ENCODE measurements at places on chromosomes 3 and 15.

GRCh38 chr15:38252481-38253350 is at the start of gene SPRED1:
Gene SPRED1 (plus strand): TSS chr15:38252836. CDS start chr15:38253186, 350 bp downstream.
- no peak for DNase-seq

- DNase-seq, result no peak
Measured at GRCh38 chr15:68620721-68621527, 42.1 kb downstream of the CORO2B start.

- no peak for DNase-seq
Measured at GRCh38 chr3:26259176-26259575, 363.4 kb upstream of the LRRC3B start.

DNA sequence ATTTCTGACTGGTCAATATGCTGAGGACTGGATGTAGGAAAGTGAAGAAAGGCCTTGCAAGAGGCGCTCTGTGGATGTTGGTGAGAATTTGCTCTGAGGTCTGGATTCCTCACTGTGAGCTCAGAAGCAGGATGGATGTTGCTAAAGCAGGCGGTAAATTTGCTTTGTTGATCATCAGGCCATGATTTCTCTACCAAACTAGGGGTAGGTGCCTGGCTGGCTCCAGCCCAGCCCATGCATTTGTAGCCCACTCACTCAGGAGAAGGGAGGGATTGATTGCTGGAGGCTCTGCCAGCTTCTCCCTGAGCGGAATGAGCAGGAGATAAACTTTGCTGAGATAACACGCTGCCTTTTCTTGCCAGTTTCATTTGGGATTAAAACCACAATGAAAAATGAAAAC is 44.3 kb upstream of the NTRK3 start:
- no peak for DNase-seq

DNA sequence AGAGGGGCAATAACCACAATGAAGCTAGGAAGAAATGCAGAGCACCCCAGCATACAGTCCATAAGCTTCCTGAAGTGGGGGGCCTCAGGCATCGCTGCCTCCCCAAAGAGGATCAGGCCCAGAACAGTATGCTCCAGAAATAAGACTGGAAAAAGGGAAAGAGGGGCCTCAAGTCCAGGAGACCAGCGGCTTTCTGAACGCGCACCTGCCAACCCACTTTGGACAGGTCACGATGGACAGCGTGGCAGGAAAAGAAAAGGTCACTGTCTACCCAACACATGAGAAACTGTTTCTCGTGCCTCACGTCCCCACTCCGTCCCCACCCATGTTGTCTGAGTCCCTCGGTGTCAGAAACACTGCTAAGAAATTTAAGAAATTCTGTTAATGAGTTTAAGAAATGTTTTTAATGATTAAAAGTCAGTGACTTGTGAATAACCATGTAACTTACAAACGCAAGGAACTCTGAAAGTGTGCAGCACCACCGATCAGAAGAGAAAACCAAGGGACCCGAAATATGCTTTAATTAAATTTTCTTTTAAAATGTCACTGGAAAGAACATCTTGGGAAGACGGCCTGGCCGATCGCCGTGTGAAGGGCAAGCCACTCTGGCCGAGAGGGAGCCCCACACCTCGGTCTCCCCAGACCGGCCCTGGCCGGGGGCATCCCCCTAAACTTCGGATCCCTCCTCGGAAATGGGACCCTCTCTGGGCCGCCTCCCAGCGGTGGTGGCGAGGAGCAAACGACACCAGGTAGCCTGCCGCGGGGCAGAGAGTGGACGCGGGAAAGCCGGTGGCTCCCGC is 1.7 kb upstream of the PPARG start:
- no peak for DNase-seq

DNA sequence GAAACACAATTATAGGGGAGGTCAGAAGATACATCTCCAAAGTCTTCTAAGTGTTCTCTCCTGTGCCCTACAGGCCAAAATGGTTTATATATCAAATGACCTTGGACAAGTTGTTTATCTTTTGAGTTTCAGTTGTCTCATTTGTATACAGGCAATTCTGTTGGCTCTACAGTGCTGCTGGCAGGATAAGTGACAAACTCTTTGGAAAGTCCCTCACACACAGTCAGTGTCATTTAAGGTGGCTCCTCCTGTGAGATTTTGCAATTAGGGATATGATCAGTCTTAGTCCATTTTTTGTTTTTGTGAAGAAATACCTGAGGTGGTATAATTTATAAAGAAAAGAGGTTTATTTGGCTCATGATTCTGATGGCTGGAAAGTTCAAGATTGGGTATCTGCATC is 1035.8 kb upstream of the CFAP20DC start:
- no peak for DNase-seq

GRCh38 chr15:89075846-89076245 is 12.4 kb upstream of the ABHD2 start:
- DNase-seq, result no peak

- no peak for DNase-seq
Measured at GRCh38 chr3:120908795-120909601, 993 bp downstream of the STXBP5L start.

GRCh38 chr3:11514191-11514821 is 129.4 kb downstream of the VGLL4 start:
- DNase-seq, result no peak

GRCh38 chr3:63644212-63644797 is 8.2 kb upstream of the SNTN start:
- DNase-seq, result no peak

DNA sequence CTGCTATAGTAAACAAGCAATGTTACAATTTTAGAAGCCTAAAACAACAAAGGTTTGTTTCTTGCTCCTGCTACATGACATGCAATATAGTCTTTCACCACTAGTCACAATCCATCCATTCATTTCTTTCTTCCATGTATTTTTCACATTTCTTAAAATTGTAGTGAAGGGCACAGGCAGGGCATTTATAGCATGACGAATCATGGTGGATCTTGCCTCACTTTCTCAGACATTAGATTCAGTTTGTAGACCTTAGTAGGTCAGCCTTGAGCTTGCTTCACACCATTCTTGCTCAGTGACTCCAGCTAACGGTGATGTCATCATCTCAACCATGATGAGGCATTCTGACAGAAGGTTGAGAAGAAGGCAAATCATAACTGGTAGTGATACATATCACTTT is 546.8 kb downstream of the TBL1XR1 start:
- DNase-seq, result no peak

- no peak for DNase-seq
Measured at GRCh38 chr15:58520464-58520863, 88.7 kb downstream of the LIPC start.

GRCh38 chr3:11288786-11289637 is 16.8 kb downstream of the ATG7 start:
- DNase-seq, result no peak

DNA sequence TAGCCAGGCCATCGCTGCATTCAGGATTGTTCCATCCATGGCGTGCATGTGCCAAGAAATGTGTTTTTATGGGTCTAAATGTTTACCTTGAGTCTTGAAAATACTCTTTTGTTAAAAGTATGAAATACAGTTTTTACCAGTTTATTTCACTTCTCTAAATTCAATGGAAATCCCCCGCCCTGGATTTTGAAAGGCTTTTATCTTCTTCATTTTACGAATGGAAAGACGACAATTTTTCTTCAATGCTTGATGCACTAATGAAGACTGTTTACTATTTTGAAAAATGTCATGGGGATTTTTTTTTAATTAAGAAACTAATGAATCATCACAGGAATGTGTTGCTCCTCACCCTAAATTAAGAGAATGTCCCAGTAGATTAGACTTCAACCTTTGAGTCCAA is 83.5 kb downstream of the FAM81A start:
- DNase-seq, result no peak

GRCh38 chr3:145915787-145916186 is 245.2 kb downstream of the PLOD2 start:
- DNase-seq, result no peak

DNA sequence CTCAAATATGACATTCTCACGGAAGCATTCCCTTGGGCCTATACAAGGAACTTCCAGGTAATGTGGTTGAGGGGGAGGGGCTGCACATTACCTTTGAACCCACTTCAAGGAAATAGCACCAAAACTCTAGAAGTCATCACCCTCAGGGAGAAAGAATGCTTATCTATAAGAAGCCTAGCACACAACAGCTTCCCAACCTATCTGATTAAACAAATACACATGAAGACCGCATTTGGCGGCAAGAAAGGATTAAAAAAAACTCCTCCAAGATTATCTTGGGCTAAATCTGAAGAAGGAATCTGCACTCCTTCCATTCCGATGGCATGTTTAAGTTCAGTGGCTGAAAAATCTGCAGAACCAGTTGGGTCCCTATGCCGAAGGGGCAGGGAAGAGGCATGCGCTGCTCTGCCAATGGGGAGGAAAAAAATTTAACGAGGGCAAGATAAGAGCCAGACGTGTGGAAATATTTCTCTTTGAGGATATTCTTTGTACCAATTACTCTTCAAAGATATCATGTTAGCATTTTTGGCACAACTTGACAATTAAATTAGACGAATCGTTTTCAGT is 82.0 kb upstream of the WNT5A start:
- DNase-seq, result no peak

- DNase-seq, result no peak
Measured at GRCh38 chr3:50883755-50884154, 209.0 kb downstream of the DOCK3 start.

GRCh38 chr3:8840556-8840955 is 71.1 kb upstream of the OXTR start:
- DNase-seq, result no peak

DNA sequence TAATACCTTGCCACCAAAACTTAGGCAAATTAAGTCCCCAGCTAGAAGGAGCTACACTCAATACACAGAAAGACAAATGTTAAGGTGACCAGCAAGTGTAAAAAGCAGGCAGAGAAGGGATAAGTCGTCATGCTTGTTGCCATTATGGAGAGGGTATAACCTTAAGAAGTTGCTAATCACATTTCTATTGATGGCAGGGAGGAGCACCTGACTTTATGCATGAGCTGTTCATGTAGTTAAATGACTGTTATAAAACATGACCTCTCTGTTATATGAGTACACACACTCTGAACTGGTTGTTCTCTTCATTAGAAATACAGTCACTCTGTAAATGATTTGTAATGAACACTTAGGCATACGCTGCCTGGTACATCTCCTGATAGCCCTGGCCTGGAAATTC is 6.6 kb upstream of the CCNL1 start:
- DNase-seq, result no peak

GRCh38 chr15:41621200-41622193 is 38.7 kb upstream of the MGA start:
- peak; percentile 76 for DNase-seq

DNA sequence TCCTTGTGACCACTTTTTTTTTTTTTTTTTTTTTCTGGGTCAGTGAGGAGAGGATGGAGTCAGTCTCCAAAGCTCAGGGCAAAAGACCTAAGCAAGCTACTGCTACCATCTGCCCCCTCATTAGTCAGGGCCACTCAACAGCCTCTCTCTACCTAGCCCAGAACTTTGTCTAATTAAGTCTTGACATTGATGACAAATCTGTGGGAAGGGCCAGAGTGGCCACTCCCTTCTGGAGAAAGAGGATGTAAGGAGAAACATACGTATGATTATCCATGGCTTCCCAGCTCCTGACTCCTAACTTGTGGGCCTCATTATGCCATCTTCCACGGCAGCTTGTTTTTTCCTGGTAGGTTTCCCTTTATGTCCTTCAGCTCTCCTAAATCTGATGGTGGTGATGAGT is 37.9 kb downstream of the NR1I2 start:
- no peak for DNase-seq

DNA sequence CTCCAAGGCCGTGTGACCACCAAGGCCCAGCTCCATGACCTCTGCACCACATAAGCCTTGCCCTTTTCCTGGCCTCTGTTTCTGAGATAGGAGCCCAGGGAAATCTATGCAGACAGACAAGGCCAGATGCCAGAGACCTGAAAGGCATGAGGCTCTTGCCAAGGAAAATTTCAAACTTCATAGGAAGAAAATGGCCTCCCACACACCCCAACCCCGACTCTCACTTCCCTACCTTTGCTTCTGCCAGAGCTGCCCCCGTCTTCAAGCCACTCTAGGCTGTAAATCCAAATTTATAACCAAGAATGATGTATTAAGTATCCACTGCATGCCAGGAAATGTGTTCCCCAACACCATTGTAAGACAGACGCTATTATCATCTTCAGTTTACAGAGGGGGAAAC is 65.5 kb upstream of the HRH1 start:
- DNase-seq, result no peak

DNA sequence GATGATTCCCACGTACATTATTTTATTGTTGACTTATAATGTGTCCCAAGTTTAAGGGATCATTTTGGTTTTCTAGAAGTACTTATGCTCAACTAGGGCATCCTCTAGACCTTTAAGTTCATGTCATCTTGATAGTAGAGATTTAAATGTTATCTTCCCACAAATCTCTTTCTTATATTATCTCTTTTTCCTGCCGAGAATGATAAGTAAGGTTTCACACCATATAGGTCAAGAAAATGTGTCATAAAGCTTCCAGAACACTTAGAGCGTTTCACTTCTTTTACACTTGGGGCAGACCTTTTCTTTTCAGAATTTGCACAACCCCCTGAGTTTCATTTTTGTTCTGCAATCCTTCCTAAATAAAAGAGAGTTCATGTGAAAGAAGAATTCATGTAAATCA is 142.0 kb upstream of the CBLB start:
- no peak for DNase-seq

GRCh38 chr3:57999417-58000115 is 8.7 kb upstream of the FLNB start:
- no peak for DNase-seq

GRCh38 chr3:177337541-177338331 is 140.5 kb upstream of the TBL1XR1 start:
- DNase-seq, result no peak

DNA sequence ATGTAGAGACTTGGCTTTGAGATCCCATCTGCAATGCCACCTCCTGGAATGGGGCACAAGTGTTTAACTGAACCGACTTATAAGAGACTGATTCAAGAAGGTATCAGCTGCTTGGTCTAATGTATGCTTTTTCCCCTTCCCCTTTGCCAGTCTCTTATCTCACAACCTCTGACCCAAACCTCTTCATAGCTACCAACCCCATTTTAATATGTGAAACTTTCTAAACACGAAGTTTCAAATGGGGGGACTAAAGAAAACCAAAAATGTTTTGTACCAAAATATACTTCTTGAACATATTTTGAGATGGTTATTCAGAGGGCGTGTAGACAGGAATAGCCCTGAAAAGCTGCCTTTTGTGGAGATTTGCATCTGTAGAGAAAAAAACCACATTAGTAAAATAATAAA is 73.1 kb downstream of the OXSM start:
- no peak for DNase-seq

DNA sequence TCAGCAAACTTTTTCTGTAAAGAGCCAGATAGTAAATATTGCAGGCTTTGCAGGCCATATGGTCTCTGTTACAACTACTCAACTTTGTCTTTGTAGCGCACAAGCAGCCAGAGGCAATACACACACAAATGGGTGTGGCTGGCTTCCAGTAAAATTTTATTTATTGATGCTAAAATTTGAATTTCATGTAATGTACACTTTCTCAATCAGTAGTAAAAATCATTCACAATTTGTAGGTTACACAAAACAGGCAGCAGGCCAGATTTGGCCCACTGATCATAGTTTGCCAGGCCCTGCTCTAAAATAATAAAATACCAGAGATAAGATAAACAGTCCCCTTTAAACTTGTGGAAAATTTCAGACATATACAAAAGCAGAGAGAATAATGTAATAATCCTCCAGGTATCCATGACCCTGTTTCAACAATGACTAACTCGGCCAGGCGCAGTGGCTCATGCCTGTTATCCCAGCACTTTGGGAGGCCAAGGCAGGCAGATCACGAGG is 330.3 kb downstream of the SHQ1 start:
- no peak for DNase-seq

Measured in activated CD4-positive, alpha-beta T cell treated with anti-CD3 and anti-CD28 coated beads for 1 hour (primary cell).